ENCODE measurements at places on chromosomes 2 and 18. TPM values are rescaled to one million over a fixed set of nuclear protein-coding genes. Genes with fewer than 3 reads are reported as not detected.

- no peak for DNase-seq
Measured at GRCh38 chr2:1509271-1510065, 96.2 kb downstream of the TPO start.

- DNase-seq = no peak
Measured at GRCh38 chr2:117065912-117066311, 748.6 kb upstream of the DDX18 start.

DNA sequence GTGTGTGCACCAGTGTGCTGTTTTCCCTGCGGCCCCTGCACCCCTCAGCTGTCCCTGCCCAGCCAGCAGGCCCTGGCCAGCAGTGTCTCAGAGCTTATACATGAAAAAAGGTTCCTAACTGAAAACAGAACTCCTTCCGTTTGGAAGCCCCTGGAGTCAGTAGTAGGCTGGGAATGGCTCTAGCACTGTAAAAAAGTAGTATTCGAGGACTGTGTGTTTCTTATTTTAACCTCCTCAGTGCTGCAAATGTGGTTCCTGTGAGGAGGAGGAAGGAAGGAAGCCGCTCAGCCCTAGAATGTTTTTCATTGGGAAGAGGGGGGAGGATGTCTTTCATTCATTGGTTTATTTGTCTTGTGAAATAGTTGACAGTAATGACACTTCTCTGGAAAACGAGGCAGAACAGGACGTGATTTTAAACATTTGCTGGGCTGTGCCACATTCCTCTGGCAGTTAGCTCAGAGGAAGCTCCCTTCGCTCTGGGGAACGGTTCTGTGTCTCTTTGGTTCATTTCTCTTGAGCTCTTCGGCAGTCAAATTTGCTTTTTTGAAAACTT lies 103.5 kb downstream of the SPTBN1 start:
- no peak for DNase-seq

DNA sequence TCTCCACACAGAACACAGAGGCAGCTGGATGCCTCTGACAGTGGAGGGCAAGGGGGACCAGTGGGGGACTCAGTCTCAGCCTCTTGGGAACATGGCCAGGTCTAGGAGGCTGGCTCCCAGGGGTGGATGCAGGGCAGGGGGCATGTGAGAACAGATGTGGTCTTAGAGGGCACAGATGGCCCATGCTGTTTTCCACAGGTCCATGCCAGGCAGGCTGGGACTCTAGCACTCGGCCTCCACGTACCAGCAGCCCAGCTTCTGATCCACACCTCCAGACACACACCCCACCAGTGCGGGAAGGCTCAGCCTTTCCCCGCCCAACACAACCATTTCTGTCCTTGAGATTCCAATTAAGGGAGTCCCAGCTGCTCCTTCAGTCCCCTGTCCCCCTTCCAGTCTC lies 42.4 kb downstream of the TNS1 start:
- DNase-seq = no peak

GRCh38 chr2:3595404-3595803 lies 492 bp downstream of the COLEC11 start:
- no peak for DNase-seq

DNA sequence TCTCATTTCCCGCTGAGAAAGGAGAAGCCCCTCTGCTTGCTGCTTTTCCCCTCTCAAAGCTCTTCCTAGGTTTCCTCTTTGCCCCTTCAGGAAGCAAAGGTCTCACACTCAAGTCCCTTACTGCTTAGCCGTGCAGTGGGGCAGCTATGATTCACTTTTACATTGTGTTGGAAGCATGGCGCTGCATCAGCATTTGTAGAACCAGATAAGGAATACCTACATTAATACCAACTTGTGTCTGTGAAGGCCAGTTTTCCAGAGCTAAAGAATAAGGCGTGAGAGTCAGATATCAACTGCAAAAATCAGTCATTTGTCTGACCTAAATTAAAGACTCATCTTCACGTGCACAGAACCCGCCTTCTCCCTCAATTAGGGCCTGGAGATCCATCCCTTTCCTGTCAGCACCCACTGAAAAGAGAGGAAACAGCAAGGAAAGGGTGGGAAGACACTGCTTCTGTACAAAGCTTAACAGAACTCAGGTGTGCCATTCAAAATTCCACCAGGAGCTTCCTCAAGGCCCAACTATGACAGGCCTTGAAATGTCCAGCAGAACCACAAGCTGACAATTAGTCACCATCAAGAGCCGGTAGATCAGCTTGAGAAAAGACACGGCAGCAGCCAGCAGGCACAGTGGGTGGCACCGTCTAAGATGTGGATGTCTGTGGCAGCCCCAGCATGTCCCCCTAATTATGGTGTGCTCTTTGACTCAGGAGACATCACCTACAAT lies 16.1 kb upstream of the XDH start:
- DNase-seq = no peak

DNA sequence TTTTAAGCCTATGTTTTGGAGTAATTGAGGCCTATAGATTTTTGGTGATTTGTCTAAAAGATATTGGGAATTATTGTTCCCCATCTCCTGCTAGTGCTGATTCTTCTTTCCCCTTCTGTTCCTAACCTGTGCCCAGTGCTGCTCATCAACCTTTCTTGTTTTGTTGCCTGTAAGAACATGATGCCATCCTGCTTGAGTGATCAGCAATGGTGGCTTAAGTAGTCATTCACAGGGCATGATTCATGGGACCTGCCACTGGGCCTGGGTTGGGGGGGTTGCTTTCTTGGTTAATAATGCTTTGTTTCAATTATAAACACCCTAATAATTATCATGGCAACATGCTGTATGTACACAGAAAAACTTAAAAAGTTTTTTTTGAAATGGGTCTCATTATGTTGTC lies 562.9 kb upstream of the SETBP1 start:
- DNase-seq = peak; percentile 5

DNA sequence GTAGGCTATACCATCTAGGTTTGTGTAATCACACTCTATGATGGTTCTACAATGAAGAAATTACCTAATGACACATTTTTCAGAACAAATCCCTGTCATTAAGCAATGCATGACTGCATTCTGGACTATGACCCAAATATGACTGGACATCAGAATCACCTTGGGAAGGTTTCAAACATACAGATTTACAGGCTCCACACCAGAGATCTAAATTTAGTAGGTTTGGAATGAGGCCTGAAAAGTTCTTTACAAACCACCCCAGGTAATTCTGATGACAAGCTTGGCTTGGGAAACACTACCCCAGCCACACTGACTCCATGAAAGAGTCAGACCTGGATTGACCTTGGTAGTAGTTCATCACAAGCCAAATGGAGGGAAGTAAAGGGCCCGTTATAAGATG lies 52.2 kb upstream of the NFE2L2 start:
- DNase-seq = no peak

GRCh38 chr2:40448476-40449079 lies 3.3 kb downstream of the SLC8A1 start:
- DNase-seq = no peak

The GPR35 gene
- total RNA-seq = 1.3 TPM
